ENCODE measurements at places on chromosomes 4 and X.

DNA sequence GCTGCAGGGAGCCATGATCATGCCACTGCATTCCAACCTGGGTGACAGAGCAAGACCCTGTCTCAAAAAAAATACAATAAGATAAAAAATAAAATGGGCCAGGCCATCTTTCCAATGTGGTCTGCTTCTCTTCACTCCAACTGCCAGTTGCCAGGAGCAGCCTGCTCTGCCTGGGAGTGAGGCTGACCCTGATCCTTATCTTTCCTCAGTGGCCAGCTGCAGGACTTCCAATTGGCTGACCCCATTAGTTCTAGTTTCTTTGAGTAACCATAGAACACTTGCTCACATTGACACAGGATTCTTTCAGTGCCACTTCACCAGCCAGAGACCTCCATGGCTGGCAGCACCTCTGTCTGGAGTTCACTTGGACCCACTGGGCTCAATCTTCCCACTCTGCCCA is 258.6 kb downstream of the MID1IP1 start:
- no peak for DNase-seq

GRCh38 chr4:38804654-38805295 is at the start of gene TLR1:
Gene TLR1 (minus strand): TSS chr4:38804791. CDS start chr4:38798831, 5,960 bp downstream.
- no peak for DNase-seq

GRCh38 chr4:77581724-77582123 is 23.9 kb upstream of the CXCL13 start:
- DNase-seq = no peak

- no peak for DNase-seq
Measured at GRCh38 chr4:37664696-37665095, 21.5 kb downstream of the RELL1 start.

DNA sequence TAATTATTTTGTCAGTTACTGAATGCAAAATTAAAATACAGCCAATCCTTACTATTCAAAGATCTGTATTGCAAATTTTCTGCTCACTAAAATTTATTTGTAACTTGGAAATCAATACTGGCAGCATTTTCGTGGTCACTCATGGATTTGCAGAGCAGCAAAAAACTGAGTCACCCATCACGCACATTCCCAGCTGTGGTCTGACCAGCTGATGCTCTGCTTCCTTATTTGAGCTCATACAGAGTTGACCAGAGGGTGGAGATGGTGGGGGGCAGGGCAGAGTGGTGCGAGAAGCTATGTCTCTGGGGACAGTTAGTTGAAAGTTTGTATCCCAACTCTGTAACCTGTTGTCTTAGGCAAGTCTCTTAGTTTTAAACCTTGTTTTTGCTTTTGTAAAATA is 214.8 kb downstream of the SPCS3 start:
- no peak for DNase-seq

DNA sequence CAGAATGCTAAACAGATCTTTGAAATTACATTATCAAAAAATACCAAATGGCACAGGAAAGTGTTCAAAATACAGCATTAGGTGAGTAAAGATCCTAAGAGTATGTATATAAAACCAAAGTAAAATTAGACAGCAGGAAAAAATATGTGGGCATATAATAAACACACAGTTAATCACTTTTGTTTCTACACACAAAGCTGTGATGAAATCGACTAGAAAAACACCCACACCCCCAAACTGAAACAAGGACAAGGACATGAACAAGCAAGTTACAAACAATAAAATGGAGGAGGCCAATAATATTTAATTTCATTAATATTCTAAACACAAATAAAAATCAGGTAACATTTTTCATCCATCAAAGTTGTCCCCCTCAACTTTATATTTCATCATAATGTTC is 143.2 kb downstream of the FRYL start:
- DNase-seq = no peak

DNA sequence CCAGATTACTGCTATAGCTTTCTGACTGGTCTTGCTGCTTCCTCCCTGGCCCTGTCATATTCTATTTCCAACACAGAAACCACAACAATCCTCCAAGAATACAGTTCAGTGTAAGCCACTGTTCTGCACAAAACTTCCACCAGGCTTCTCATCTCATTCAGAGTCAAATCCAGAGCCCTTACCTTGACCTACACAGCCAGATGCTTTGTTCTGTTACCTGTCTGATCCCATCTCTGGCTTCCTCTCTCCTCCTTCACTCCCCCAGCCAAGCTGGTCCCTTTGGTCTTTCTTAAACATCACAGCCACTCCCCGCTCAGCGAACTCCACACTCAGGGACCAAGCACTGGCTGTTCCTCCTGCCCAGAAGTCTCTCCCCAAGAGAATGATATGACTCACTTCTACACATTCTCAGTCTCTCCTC is 84.8 kb upstream of the BMP2K start:
- DNase-seq = no peak

- no peak for DNase-seq
Measured at GRCh38 chrX:148133105-148133725, 152.1 kb downstream of the FMR1NB start.

DNA sequence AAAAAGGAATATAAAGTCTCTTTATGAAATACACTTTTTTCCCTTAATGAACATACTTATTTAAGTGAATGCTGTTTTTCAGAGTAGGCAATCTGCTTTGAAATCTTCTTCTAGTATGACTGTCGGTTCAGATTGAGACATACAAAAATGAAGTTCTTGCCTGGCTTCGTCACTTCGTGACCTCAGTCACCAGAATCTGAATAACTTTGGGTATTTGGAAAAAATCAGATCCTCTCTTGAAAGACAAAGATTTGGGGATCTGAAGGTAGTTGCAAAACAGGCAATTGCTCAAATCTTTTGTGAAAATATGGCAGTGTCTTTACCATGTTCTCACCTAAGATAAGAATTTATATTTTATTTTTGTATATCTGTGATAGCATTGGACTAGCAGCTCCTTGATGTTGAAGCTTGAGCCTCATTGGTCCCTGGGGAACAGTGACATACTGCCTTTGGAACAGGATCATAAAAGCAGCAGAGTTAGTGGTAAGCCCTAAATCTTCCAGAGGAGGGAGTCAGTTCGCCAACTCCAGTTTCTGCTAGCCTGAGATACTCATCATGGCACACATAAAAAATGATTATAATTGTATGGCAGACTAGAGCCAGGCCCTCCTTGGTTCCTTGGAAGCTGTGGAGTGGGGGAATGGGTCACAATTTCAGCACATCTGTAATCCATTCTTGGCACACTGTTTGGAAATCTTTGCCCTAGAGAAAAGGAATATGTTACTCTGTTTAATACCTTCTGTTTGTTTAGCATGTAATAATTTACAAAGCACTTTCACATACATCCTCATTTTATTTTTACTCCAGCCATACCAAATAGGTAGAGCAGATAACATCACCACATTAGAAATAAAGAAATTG is 5.0 kb downstream of the ARFIP1 start:
- DNase-seq = no peak

DNA sequence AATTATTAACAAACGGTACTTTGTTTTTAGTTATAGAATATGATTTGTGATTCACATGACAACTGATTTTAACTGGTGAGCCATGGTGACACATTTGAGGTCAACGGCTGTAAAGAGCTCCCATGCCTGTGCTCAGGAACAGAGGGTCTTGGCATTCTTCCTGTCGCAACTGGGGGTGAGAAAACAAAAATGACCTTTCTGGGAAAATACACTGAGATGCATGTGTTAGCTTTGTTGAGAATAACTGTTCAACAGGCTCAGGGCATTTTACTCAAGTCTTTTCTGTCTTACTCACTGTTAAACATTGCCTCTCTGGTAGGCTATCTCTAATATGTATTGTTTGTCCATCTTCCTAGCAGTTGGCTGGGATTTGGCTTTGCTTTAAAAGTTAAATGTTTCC is 57.1 kb upstream of the HPGD start:
- no peak for DNase-seq
